ENCODE measurements at places on chromosomes 3 and 15.
A peak's percentile ranks its signal among the peaks of the same experiment; 100 is the strongest.

GRCh38 chr3:177057768-177058167 lies 139.5 kb downstream of the TBL1XR1 start:
- no peak for DNase-seq

- no peak for DNase-seq
These were observed 21.4 kb upstream of the PPARG start for GRCh38 chr3:12267376-12268030.

DNA sequence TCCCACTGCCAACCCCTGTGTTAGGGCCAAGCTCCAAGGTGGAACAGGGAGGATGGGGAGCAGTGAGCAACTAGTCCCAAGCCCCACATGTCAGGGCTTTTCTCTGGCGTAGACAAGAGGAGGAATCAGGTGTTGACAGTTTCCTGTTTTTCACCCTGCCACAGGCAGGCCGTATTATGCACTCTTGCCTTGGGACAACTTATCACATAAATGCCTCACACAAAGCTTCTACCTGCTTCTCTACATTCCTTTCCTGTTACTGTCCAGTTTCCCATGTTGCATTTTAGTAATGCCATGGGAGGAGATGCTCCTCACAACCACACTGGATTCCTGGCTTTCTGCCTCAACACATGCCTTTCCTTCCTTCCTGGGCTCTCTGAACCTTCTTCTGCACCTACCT lies 381.2 kb upstream of the ATP11B start:
- DNase-seq: no peak

DNA sequence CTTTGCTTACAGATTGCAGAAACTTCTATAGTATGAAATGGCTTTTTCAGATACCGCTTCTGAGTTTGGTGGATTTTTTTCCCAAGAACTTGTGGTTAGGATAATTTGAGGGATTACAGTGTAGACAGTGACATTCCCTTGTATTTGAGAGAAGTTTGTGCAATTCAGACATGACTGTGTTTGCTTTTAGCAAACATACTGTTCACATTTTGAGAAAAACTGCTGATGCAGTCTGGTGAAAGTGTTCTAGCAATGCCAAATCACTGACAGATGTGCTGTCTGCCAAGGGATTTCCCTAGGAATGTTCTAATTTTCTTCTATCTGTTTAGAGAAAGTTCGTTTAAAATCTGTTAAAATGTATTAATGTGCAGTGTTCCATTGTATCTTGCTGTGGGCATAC lies 652.6 kb downstream of the FHIT start:
- no peak for DNase-seq

DNA sequence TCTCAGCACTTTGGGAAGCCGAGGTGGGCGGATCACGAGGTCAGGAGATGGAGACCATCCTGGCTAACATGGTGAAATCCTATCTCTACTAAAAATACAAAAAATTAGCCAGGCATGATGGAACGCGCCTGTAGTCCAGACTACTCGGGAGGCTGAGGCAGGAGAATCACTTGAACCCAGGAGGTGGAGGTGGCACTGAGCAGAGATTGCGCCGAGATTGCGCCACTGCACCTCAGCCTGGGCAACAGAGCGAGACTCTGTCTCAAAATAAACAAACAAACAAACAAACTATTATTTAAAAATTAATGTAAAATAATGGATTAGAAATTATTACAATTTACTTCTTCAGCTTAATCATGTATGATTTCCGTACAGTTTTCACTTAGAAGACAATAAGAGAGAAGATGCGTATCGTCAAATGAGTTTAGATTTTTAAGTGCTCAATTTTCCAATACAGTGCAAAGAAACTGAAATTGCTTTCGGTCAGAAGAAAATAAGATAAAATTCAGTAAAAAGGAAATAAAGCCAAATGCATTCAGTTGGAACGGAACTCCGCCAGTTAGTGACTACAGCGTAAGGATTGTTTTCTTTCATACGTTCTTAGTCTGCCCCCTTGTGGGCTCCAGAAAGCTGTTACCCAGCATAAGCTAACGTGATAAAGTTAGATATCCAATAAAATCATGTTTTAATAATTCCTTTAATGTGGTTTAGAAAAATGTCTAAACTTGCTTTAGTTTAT lies 24.8 kb downstream of the AADAC start:
- DNase-seq: peak; percentile 48

DNA sequence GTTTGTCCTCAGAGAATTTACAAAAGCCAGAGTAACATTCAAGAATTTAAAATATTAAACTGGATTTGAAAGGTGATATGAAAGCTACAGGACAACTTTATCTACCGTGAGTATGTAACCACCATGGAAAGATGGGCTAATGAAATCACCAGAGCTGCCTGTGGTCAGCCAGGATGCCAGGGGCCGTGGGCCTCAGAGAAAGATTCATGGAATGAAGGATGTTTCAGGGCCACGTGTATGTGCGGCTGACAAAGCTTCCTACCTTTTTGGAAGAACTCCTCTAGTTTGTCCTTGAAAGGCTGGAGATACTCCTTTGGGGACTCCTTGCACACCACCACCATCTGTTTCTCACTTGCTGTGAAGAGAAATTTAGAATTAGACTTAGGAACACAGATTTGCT lies 138.9 kb downstream of the GREM1 start:
- DNase-seq: no peak

DNA sequence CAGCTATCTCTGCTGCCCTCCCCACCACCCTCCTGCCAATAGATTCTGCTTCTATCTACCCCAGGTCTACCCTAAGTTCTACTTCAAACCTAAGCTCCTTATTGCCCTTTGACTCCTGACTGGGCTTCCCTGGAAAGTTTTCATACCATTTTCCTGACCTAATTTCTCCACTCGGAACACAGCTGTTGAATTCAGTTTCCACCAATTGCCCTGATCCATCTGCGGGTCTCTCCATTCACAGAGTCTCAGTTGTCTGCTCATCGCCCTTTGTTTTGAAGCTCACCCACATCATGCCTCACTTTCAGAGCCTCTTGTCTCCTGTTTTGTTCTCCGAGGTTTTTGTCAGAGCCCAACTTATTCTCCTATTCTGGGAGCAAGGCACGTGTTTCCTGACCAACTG lies 56.8 kb upstream of the ABI3BP start:
- no peak for DNase-seq

- no peak for DNase-seq
These were observed 356.3 kb downstream of the FOXP1 start for GRCh38 chr3:71227270-71227661.

DNA sequence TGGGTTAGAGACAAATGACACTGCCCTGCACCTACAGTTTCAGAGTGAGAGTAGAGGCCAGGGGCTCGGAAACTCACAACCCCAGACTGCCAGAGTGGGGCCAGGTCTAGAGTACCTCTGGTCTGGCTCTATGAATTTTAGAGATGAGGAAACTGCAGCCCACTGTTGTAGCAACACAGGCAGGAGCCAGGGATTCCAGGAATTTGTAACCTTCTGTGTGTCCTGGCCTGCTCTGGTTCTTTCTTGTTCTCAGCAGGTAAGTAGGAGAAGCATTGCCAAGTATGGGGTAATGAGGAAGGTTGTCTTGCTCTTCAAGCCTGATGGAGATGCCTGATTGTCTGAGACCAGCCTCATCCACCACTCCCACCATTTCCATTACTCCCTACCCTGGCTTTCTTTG lies 221.8 kb downstream of the UACA start:
- no peak for DNase-seq

DNA sequence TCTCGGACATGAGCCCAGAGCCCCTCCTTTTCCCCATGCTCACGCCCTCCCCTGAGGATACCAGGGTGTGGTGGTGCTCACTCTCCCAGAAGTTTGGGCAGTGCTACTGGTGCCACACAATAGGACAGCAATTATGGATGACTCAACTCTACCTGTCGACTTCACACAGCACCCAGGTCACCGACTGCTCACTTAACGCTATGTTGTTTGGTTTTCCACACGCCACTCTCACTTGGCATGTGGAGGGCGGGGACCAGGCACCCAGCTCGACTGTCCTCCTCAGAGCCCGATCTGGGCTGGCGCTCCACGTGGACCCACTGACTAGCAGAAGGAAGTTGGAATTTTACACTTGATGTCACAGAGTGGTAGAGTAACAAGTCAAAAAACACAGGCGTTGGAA lies 30.9 kb downstream of the STIMATE start:
- DNase-seq: no peak

- no peak for DNase-seq
These were observed 45.1 kb upstream of the LPP start for GRCh38 chr3:188108703-188109412.

DNA sequence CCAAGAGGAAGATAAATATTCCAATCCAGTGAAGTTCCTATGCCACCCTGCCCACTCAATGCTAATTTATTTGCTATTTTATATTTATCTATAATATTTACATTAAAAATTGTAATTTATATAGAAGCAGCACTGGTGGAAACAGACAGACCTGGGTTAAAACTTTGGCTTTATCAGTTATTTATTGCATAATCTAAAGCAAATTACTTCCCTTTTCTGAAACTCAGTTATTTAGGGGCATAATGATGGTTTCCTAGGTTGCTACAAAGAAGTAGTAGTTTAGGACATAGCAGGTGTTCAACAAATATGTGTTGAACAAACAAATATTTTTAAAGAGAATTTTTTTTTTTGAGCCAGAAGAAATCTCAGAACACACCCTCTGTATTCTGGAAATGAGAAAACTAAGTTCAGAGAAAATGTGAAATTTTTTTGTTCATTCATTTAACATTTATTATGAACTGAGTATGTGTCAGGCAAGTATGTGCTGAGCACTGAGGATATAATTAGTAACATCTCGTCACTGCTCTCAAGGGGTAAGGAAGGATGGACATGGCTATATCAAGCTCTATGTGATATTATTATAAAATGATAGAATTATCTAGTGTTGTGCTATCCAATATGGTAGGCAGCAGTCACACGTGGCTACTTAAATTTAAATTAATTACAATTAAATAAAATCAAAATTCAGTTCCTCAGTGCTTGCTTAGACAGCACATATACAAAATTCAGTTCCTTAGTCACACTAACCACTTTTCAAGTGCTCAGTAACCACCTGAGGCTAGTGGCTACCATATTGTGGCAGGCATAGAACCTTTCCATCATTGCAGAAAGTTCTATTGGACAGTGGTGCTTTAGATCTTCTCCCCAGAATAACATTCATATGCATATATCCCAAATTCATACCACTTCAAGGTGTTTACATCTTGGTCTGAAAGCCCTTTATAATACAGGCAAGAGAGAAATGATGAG lies 7.0 kb upstream of the UBE2Q2 start:
- no peak for DNase-seq

GRCh38 chr3:182450942-182451787 lies 342.1 kb upstream of the ATP11B start:
- DNase-seq: no peak

GRCh38 chr3:7421065-7421464 lies 560.1 kb downstream of the GRM7 start:
- DNase-seq: no peak

GRCh38 chr3:13057282-13058040 lies 15.8 kb downstream of the IQSEC1 start:
- DNase-seq: no peak

DNA sequence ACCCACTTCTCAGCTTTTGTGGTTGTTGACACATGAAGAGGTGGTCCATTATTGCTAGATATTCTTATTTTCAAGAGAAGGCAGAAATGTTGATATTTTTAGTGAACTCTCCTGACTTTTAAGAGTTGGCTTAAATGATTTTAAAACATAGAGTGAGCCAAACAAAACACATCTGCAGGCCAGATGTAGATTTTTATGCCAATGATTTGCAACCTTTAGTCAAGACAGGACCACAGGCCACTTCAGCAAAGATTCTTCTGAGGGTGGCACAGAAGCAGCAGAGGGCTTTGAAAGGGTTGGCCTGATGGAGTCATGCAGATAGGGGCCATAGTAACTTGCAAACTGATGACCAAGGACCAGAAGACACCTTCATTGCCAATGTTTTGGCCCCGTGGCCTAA lies 276.5 kb upstream of the P2RY1 start:
- DNase-seq: no peak

DNA sequence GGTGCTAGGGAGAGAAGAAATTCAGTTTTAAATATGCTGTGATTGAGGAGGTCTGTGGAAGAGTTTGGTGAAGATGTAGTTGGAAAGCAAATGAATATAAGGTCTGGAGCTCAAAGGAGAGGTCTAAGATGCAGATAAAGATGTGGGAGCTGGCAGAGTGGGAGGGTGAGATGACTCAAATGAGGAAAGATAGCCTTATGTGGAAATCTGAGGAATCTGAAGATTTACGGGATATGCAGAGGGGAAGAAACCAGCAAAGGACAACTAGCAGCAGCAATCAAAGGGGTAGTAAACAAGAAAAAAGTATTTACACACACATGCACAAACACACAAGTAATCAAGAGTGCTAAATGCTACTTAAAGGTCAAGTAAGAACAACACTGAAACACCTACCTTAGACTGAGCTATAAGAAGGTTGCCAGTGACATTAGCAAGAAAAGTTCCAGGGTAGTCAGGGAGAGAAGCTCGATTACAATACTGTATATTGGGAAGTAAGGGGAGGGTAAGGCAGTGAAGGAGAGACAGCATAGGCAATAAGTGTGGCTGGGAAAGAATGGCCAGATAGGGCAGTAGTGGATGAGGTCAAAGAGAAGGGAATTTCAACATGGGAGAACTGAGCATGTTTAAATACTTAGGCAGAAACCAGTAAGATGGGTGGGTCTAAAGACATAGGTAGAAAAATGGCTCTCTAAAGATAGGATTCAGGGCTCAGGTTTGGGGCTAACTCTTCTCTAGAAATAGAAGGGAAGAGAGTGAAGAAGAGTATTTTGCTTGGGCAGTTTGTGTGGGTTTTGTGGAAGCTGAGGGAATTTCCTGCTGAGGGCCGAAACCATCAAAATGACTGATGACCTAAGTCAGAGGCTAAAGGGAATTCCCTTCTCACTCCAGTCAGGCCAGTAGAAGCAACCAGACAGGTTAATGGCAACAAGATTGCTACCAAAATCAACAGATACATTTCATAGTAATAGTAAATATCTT lies 8.9 kb downstream of the CMTM6 start:
- DNase-seq: no peak

GRCh38 chr3:115660646-115661337 lies 37.5 kb downstream of the GAP43 start:
- peak; percentile 42 for DNase-seq

DNA sequence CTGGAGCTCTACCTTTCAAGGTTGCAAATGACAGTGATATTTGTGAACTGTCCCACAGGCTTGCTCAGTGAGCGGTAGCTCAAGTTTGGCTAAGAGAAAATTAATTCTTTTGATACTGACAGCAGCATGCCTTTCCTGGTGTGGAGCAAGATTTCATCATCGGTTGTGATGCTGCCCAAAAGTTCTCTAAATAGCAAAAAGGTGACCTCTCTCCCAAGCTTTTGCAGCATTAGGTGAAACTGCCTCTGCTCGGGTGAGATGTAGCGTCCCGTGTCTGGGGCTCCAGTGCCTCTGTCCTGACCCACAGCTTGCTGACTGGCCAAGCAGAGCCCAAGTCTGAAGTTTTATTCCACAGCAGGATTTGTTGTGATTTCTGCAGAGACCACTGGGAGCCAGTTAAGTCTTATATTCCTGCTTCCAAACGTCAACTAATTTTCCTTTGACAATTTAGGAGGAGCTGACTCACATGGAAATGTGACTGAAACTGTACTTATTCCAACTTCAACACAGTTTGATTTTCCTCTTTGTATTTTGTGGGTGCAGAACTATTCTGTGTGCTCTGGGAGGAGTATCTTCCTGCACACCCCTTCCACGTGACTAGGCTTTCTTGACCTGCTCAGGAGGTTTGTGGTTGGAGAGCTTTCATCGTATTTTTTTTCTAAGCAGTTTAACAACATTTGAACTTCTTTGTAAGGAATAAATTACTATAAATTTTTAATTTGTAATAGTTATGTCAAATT lies 5.9 kb downstream of the SYNM start:
- DNase-seq: no peak

GRCh38 chr3:192834428-192834827 lies 83.2 kb downstream of the MB21D2 start:
- DNase-seq: peak; percentile 58
